Stimulated activated CD4-positive, alpha-beta T cell treated with anti-CD3 and anti-CD28 coated beads, Interleukin-1b, Interleukin-23, amount 100 ng/mL, for 1 hour (primary cell): ENCODE measurements at places on chromosomes 7 and 10.

GRCh38 chr10:24814568-24815313 is 91.1 kb upstream of the ARHGAP21 start:
- DNase-seq = no peak

GRCh38 chr7:150954201-150954985 is 23.7 kb downstream of the KCNH2 start:
- no peak for DNase-seq

DNA sequence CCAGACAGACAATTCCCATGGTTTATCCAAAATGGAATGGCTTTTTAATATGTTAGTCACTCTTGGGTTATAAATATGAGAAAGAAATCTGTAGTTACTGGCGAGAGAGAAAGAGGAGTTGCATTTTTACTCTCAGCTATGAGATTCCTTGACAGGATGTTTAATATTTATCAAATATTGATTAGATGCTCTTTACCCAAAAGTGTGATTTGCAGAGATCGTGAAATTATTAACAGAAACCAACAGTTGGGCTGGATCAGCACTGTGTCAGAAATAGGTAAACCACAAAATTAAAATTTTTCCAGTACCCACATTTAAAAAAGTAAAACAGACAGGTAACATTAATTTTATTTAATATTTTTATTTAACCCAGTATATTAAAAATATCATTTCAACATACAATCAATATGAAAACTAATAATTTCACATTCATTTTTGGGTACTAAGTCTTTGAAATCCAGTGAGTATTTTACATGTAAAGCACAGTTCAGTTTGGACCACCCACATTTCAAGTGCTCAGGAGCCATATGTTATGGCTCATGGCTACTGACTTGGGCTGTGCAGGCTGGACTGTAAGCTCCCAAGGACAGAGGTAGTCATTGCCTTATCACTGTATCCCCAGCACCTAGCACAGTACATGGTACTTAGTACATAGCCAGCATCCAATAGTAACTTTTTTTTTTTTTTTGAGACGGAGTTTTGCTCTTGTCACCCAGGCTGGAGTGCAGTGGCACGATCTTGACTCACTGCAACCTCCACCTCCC is 42.5 kb downstream of the KLHDC10 start:
- DNase-seq = no peak

DNA sequence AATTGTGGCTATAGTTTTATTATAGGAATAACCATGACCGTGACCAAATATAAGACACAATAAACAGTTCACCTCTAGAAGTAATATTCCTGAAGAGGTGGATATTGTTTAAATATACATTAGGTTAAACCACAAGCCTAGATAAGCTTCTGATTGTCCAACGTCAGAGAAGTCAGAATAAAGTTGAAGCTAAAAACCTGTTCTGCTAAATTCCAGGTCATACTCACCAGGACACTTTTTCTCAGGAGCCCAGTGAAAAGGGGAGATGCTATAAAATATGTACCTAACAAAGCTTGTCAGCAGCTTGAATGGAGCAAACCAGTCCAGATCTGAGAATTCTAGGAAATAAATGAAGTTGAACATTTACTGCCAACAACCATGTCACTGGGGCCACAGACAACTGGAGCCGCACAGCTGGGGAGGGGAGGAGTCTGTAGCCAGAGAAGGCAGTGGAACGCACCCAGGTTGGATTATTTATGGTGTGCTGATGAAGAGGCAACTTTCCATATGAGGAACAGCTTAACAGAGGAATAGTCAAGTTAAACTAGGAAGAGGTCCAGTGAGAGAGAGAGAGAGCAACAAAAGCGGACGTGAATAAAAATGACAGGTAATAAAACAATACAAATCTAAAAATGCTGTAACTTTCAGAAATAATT is 191.1 kb downstream of the ZNF438 start:
- no peak for DNase-seq

DNA sequence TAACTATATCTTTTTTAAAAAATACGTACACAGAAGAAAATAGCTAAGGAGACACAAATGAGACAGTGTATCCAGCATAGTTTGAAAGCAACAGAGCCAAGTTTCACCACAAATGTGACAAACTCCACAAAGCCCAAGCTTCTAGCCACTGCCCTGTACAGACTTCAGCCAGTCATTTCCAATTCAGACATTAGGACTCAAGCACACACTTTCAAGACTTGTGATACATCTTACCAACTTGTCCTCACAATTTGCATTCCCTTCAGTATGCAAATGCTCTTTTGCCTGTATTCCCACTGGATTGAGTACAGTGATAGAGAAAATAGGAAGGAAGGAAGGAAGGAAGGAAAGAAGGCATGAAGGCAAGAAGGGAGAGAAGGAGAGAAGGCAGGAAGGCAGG is 510.4 kb downstream of the KCNMA1 start:
- DNase-seq = no peak

- DNase-seq = peak; percentile 9
These were observed 40.3 kb downstream of the YKT6 start for GRCh38 chr7:44240983-44241510.

- DNase-seq = no peak
These were observed 8.6 kb downstream of the SLC29A4 start for GRCh38 chr7:5291301-5291700.

DNA sequence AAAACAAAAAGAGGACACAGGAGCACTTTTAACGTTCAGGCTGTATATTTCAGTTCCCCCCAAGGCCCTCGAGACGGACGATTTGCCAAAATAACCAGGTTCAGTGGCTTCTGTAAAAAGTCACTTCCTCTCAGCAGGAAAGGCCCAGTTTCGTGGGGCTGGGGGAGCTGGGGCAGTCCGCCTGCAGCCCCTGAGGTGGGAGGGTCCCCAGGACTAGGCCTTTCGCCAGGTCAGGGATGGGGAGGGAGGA is 28.8 kb downstream of the WDR86 start:
- no peak for DNase-seq

DNA sequence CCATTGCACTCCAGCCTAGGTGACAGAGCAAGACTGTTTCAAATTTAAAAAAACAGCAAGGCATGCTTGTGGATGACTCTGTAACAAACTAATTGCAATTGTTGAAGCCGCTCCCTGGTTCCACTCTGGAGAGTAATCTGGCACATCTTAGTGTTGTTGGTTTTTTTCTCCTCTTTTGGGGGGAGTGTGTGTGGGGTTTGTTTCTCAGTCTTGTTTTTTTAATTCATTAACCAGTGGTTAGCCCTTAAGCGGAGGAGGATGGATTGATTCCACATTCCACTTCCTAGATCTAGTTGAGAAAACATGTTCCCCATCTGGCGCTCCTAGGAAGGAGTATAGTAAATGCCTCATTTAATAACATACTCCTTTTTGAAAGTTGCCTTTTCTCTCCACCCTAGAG is 8.6 kb upstream of the ZNF713 start:
- no peak for DNase-seq

DNA sequence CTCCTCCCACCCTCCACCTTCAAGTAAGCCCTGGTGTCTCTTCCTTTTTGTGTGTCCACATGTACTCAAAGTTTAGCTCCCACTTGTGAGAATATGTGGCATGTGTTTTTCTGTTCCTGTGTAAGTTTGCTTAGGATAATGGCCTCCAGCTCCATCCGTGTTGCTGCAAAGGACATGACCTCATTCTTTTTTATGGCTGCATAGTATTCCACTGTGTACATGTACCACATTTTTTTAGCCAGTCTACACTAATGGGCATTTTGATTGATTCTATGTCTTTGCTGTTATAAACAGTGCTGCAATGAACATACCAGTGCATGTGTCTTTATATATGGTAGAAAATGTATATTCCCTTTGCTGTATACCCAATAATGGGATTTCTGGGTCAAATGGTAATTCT is 710.9 kb downstream of the CCSER2 start:
- no peak for DNase-seq

DNA sequence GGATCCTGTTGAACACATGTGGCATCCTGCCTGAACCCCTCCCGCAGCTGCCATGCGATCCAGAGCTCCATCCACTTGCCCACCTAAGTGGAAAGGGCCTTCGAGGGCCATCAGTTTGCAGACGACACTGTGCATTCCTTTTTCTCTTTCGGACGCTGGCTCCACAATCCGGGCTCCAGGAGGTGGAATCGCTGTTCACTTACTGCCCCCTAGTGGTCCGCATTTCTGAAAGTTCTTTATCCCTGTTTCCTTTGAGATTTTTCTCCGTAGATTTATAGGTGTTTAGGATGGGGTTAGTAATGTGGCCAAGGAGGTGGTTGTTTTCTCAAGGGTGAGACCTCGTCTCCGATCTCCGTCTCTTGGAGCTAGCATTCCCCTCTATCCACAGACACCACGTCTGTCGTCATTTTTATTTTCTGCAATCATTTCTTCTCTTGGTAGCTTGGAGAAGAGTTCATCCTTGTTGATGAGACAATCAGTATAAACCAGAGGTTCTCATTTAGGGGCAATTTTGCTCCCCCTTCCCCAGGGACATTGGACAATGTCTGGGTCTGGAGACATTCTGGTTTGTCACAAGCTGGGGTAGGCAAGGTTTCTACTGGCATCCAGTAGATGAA is 204.6 kb downstream of the ARHGAP21 start:
- no peak for DNase-seq

DNA sequence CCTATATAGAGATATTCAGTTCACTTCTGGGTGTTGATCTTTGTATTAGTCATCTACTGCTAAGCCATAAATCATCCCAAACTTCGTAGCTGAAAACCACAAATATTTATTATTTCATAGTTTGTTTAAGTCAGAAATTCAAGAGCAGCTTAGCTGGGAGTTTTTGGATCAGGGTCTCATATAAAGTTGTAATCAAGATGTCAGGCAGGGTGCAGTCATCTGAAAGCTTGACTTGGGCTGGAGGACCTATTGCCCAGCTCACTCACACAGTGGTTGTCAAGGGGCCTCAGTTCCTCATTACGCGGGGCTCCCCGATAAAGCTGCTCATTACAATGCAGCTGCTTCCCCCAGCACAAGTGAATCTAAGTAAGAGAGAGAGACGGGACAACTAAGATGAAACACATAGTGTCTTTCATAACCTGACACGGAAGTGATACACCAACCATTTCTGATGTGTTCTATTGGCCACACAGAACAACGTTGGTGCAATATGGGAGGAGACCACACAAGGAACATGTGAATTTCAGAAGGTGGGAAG is 15.7 kb downstream of the PPP1R3C start:
- DNase-seq = no peak

- no peak for DNase-seq
These were observed 129.8 kb downstream of the EGFR start for GRCh38 chr7:55148571-55148970.

GRCh38 chr10:16984242-16984641 is 145.4 kb downstream of the CUBN start:
- DNase-seq = no peak

- DNase-seq = no peak
These were observed 71.3 kb upstream of the ARMC3 start for GRCh38 chr10:22856444-22857074.

- no peak for DNase-seq
These were observed 669.5 kb upstream of the GRM3 start for GRCh38 chr7:85974176-85974575.

DNA sequence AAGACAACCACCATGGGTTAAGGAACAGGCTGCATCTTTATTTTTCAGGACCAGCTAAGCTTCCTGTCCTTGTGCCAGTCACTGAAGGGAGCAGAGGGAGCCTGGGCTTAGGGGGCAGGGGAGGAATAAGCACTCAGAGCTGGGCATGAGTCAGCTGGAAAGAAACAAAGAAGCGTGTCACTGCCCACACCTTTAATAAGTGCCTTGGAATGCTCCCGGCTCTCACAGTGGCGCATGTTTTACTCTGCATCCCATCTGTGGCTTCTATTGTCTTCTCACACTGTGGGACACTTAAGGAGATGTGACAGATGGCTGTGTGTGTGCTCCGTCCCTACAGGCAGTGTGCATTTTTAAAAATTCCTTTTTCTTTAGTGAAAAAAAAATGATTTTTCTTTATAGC is 71.7 kb downstream of the MTURN start:
- no peak for DNase-seq

DNA sequence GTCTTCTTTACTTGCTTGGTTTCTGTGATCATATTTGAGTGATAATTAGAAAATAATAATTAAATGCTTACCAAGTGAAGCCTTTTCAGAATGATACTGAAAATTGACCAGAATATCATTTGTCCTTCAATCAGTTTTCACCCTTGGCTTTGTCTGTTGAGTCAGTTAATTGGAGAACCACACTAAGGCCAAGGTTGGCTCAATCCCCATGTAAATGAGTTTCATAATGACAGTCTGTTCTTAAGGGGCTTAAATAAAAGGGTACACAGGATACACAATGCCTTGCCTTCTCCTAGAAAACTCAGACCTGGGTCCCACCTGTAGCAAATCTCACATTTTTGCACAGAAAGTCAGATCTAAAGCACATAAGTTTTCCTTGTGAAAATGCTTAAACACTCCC is 31.3 kb upstream of the EGR2 start:
- no peak for DNase-seq

GRCh38 chr7:78033410-78033809 is 234.8 kb downstream of the PHTF2 start:
- DNase-seq = no peak

GRCh38 chr7:7438851-7439250 is 96.8 kb downstream of the COL28A1 start:
- no peak for DNase-seq

GRCh38 chr10:132859084-132859855 is 73.3 kb upstream of the NKX6-2 start:
- no peak for DNase-seq

GRCh38 chr7:101401390-101402080 is 38.9 kb downstream of the COL26A1 start:
- DNase-seq = no peak

- DNase-seq = no peak
These were observed 14.1 kb upstream of the TNPO3 start for GRCh38 chr7:129069021-129069420.

- no peak for DNase-seq
These were observed 11.3 kb upstream of the ZNF518A start for GRCh38 chr10:96118604-96119450.

DNA sequence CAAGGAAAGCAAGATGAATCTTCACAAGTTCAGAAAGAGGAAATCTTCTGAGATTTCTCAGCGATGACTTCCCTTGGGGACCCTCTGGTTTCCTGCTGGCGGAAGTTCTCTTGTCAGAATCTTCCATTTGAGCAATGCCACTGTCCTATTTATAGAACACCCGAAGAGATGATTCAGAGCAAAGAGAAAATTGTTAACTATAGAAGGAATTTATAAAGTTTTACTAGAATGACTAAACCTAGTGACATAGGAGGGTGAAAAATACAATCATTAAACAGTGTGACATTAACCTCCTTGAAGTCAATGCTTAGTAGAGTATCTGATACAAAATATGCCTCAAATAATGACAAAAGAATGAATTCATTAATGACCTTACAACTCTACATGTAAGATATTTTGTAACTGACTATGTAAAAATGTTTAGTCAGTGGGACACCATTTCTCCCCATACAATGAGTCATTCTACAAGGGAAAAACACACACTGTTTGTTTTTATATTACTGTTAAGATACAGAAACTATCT is 206.5 kb upstream of the CNTNAP2 start:
- DNase-seq = no peak
